ENCODE measurements at places on chromosomes 1 and 21.

GRCh38 chr1:67347688-67348472, 40.2 kb downstream of the IL12RB2 start:
- no peak for DNase-seq

GRCh38 chr1:209387969-209388329, 195.6 kb upstream of the CAMK1G start:
- no peak for DNase-seq

DNA sequence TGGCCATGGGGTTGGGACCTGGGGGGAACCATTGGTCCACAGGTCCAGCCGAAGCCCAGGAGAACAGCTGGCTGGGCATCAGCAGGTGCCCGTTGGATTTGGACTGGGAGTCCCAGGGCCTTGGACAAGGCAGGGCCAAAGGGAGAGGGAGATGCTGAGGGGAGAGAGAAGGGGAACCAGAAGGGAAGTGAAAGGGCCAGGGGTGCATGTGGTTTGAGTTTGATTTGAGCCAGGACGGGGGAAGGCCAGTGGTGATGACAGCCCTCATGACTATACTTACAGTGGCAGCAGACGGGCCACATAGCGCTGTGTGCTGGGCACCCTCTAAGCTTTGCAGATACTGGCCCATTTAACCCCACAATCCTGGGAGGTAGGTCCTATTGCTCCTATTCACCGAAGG, 18.8 kb downstream of the AGRN start:
- DNase-seq = no peak

- DNase-seq = no peak
These were observed 530.5 kb downstream of the PTBP2 start for GRCh38 chr1:97252076-97252475.

DNA sequence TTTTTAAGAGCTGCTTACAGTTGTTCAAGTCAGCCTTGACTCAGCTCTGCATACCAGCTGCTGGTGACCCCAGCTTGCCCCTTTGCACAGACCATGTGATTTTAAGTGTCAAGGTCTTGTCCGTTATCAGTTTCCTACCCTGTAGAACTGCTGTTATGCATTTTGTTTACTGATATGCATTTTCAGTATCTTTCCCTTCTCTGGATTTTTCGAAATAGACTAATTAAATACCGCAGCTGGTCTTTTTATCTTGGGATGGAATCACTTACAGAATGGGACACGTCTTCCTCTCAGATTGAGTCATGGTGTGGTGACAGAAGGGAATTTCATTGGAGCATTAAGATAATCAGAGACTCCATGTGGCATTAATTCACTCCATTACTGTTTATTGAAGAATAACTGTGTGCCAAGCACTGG, 145.6 kb downstream of the FMN2 start:
- DNase-seq = no peak
